ENCODE measurements at places on chromosomes 1 and 21. TPM values are rescaled to one million over a fixed set of nuclear protein-coding genes. Genes with fewer than 3 reads are reported as not detected.

- H3K27me3 ChIP-seq: no peaks in the 10 kb centered on the region
- H3K4me3 ChIP-seq: no peak overlapping the region
- no peak overlapping the region for H3K27ac ChIP-seq
- peaks cover 1% of the 10 kb centered on the region for H3K36me3 ChIP-seq
- H3K4me1 ChIP-seq: peaks cover 3% of the 10 kb centered on the region
These were observed 6.1 kb downstream of the SLC16A4 start for GRCh38 chr1:110384581-110385321.

Gene LCE3D
- total RNA-seq: not detected

DNA sequence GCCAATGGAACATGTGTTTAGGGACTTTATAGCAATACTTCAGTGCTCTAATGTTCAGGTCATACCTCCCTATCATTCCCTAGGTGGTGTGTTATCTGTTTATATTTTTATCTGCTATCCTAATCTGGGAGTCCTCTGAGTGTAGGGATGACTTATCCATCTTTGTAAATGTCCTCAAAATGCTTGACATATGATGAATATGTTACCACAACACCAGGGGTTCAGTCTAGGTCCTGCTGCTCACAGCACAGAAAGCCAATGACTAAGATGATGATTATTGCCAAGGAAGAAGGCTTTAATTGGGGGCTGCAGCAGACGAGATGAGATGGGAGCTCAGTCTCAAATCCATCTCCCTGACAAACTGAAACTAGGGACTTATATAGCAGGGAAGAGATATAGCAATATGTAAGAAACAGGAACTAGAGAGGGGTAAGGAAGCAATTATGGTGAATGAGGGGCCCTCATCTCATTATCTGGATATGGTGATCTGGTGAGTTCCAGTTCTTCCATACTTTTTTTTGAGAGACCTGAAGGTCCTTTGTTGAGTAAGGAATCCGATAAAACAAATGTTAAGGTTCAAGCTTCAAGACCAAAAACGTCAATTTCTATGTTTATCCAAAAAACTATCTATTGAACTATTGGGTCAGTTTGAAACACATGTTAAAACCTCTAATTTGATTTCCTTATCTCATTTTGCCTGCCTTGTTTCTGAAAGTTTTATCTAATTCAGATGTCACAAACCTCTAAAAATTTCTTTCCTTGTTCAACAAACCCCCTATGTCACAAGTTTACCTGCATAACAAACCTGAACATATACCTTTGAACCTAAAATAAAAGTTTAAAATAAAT, 256.7 kb upstream of the CACYBP start:
- no peak for DNase-seq
- H3K4me3 ChIP-seq: no peak overlapping the region
- no peak overlapping the region for H3K27ac ChIP-seq

DNA sequence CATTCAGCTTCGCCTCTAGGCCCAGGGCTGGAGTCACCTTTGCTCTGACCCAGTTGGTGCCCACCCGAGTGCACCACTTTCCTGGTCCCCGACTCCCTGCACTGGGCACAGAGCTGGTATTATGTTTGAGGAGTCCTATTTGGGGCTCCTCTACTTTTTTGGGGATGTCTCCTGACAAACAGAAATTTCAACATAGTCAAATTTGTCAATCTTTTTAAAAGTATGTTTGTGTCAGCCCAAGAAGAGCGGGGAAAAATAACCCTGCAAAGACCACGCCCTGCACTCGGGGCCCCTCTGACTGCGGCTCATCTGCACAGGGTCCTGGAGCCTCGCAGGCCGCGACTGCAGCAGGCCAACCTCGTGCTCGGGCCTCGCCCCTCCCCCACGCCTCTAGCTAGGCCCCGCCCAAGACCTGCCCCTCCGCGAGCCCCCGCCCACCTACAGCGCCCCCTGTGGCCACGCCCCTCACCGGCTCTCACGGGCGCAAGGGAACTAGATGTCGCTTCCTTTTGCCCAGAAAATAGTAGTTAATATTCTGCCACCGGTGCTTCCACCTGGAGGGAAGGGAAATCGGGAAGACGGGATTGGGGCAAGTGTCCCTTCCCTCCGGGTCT, 11.4 kb downstream of the FAM229A start:
- peak overlapping the region; percentile 81 for H3K27ac ChIP-seq
- peaks cover 29% of the 10 kb centered on the region for H3K4me1 ChIP-seq
- H3K36me3 ChIP-seq: no peaks in the 10 kb centered on the region

GRCh38 chr1:223207293-223208066, 64.4 kb upstream of the TLR5 start:
- H3K4me3 ChIP-seq: no peak overlapping the region
- no peaks in the 10 kb centered on the region for H3K27me3 ChIP-seq
- no peaks in the 10 kb centered on the region for H3K4me1 ChIP-seq
- no peaks in the 10 kb centered on the region for H3K36me3 ChIP-seq

Gene ZBED6
- 1.5 TPM for total RNA-seq

Gene C1QC
- total RNA-seq: 350 TPM

Gene ADGRL4
- total RNA-seq: 73.5 TPM

DNA sequence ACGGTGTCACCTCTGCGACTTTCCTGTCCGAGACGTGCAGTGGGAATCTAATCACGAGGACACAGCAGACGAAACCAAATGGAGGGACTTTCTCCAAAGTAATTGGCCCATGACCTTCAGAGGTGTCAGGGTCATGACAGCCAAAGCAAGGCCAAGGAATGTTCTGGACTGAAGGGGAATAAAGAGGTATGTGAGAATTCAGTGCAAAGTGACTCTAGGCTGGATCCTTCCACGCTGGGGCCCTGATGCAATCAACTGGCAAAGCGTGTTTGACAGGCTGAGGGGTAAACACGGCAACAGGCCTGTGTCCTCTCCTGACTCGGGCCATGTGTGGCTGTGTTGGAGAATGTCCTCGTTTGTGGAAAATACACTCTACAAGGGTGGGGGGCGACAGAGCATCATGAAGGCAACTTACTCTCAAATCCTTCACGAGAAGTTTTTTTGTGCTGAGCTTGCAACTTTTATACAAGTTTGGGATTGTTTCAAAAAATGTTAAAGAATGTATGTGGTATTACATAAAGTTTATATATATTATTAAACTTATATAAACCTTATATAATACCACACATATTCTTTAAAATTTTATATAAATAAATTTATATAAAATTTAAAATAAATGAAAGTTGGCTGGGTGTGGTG, 1.7 kb downstream of the CFAP74 start:
- H3K4me1 ChIP-seq: no peaks in the 10 kb centered on the region
- H3K4me3 ChIP-seq: no peak overlapping the region
- no peak for DNase-seq
- H3K36me3 ChIP-seq: no peaks in the 10 kb centered on the region
- no peak overlapping the region for H3K27ac ChIP-seq
- peaks cover 5% of the 10 kb centered on the region for H3K27me3 ChIP-seq

Gene CELA2A
- total RNA-seq: not detected

DNA sequence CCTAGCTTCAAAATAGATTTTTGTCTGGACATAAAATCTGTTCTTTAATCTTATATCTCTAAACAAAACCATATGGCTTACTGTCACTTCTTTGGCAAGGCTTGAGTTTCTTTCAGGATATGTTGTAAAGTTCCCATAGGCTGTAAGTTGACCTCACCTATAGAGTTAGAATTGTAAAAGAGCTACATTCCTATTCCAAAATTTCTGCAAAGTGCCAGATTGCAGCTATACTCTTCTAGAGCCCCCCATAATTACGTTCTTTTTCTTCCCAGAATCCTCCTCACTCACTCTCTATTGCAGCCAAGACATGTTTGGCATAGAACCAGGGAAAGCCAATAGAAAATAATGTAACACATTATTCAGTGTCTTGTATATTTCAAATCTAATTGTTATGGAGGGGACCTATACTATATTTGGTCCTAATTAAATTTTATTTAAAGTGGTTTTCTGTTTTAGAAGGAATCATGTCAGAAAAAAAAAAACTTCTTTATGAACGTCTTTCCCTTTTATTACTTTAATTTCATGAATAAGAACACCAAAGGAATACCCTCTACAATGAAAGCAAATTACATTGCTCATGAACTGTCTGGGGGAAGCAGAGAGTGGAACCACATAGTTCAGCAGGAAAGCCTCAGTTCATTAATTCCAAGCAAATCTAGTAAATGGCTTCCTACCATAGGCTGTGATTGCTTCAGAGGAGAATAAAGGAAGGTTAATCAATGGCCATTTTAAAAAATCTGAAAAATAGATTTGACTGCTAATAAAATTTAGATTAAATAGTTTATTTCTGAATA, 22.3 kb downstream of the CTTNBP2NL start:
- H3K4me3 ChIP-seq: no peak overlapping the region
- H3K27me3 ChIP-seq: no peaks in the 10 kb centered on the region
- H3K36me3 ChIP-seq: peaks cover 19% of the 10 kb centered on the region
- no peaks in the 10 kb centered on the region for H3K4me1 ChIP-seq

DNA sequence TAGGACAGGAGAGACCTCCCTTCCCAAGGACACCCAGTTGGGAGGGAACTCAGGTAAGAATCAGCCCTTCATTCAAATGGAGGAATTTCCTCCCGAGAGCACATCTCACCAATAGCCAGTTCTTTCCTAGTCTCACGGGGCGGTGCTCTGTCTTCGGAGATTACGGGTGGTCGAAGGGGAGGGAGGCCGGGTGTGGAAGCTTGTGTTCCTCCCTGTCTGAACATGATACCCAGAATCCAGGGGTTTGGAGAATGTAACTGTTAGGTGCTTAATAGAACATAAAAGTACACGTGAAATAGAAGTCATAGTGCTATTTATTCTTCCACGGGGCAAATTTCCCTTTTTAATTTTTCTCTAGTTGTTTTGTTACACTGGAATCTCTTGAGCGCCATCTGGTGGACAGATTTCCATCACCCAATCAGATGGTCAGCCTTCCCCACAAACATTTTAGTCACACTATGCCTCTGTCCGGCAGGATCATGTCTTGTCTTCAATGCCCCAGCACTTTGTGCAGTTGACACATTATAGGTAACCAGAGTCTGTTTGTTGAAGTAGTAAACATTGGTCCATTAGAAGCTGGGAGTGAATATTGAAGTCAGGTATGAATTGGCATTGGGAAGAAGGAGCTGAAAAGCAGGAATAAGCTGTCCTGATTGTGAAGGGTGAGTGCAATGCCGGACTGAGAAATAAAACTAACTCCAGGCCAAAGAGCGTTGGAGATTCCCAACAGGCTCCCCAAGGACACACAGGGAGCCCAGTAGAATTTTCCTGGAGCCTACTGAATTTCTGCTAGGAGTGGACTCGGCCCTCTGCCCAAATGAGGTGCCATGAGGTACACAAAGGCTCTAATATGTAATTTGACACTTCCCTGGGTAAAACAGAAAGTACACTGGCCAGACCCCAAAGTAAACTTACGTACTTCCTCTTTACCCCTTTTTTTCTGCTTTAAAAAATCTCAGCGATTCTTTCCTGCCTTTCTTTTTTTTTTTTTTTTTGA, 27.6 kb upstream of the ZNF697 start:
- H3K4me3 ChIP-seq: peak overlapping the region; percentile 58
- no peaks in the 10 kb centered on the region for H3K27me3 ChIP-seq
- DNase-seq: peak; percentile 93
- peak overlapping the region; percentile 55 for H3K27ac ChIP-seq
- no peaks in the 10 kb centered on the region for H3K36me3 ChIP-seq

DNA sequence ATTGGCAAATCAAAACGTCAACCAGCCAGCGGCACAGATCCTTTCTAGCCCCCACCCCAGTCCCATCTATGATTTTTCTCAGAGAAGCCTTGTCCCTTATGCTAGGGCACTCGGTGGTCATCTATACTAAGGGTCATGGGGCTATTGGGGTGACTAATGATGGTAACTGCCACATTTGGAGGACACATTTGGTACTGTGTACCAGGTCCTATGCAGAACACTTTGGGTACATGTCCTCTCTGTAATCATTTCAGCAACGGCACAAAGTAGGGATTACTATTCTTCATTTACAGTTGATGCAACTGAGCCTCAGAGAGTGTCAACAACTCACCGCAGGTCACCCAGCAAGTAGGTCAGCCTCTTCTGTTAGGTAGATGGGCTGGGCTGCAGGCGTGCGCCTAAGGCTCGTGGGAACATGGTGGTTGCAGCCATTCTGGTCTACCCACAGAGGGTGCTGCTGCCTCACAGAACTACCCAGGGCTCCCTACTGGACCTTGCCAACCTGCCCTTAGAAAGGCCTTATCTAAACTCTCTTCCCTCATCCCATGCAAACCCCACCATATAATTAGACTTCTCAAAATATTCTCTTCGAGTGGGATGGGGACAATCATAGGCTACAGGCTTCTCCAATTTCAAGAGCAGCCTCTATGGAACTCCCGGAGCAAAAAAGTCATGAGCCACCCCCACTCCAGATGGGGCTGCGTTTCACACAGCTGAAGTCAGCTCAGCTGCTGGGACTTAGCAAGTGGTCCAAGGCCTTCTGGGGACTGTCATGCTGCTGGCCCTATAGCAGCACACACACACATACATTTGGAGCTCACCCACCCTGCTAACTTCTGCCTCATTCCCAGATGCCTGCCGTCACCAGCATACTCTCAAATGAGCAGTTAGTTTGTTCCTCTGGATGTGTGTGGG, 5.8 kb upstream of the SDHB start:
- H3K27me3 ChIP-seq: no peaks in the 10 kb centered on the region
- H3K4me1 ChIP-seq: no peaks in the 10 kb centered on the region

GRCh38 chr1:182299728-182300616, 91.6 kb downstream of the GLUL start:
- H3K4me3 ChIP-seq: no peak overlapping the region
- peaks cover 3% of the 10 kb centered on the region for H3K4me1 ChIP-seq
- no peak for DNase-seq
- H3K27me3 ChIP-seq: no peaks in the 10 kb centered on the region
- H3K27ac ChIP-seq: no peak overlapping the region
- no peaks in the 10 kb centered on the region for H3K36me3 ChIP-seq

GRCh38 chr1:151175863-151176262, at the start of gene TMOD4:
TMOD4 (minus strand) TSS chr1:151175981; CDS start chr1:151174875, 1,106 bp downstream.
- H3K4me3 ChIP-seq: no peak within 1 kb of the TSS
- H3K27ac ChIP-seq: no peak within 1 kb of the TSS
- no peaks in the 10 kb centered on the region for H3K4me1 ChIP-seq
- peaks cover 58% of the 10 kb centered on the region for H3K36me3 ChIP-seq

DNA sequence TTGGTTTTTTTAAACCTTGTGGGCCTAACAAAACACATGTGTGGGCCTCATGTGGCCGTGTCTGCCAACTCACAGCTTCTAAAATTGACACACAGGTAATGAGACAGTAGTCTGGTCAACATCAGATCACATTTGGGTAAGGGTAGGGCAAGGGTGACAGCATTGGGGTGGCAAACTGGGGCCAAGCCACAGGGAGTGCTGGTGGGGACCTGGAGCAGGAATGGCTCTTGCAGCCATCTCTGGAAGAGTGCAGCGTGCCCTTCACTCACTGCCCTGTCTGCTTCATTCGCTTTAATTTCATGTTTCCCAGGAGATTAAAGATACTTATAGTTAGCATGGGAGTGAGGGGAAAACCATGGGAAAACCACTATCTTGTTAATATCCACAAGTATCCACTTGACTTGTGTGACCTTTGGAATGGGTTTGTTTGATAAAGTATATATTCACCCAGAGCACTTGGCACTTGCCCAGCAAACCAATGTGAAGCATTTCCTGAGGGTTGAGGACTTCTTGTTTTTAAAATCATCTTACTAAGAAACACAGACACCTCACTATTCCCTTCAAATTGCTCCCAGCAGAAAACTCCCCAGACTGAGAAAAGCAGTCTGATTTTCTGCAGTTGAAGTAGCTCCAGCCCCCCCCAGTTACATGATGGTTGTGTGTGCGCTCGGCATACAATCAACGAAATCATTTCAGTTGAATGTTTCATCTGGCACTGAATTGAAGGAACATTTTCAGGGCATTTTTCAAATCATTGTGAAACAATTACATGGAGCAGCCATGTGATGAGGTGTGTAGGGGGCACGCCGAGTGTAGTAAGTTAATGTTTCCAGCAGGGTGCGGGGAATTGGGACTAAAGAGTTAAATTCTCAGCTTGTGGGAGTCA, 175.7 kb downstream of the VPS13D start:
- peak overlapping the region; percentile 83 for H3K27ac ChIP-seq
- H3K4me1 ChIP-seq: peaks cover 58% of the 10 kb centered on the region
- peak; percentile 81 for DNase-seq
- H3K4me3 ChIP-seq: no peak overlapping the region
- peaks cover 29% of the 10 kb centered on the region for H3K36me3 ChIP-seq

All from ascending aorta (tissue), 2 donors.